Caki2 (cell line): ENCODE measurements at places on chromosomes 1 and 21.

DNA sequence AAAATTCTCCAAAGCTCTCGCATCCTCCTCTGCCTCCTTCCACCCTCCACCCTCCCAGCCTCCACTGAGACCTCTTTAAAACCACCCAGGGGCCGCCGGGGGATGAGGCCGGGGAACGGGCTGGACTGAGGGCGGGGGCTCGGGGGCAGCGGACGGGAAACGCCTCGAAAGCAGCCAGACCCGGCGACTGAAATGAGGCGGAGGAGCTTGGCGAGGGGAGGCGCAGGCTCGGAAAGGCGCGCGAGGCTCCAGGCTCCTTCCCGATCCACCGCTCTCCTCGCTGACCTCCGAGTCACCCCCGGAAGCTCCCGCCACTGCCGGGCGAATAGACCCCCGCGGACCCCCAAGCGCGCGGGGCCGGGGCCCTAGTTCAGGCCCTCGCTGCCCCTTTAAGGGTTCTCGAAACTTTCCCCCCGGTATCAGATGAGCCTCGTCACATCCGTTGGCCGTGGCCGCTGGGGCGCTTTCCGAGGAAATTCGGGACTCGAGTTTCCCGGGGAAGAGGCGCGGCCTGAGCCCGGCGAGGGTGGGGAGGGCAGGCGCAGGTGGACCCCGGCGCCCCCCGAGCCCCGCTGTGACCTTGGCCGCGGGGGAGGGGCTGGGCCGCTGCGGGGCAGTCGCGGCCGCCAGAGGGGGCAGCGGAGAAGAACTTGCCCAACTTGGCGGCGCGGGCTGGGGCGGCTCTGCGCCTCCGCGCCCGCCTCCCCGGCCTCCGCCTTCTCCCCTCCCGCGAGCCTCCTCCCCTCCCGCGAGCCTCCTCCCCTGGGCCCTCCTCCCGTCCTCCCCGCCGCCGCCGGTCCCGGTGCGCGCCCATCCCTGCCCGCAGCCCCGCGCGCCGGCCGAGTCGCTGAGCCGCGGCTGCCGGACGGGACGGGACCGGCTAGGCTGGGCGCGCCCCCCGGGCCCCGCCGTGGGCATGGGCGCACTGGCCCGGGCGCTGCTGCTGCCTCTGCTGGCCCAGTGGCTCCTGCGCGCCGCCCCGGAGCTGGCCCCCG lies at the start of gene BACE2:
TSS of gene BACE2 (plus strand) at position 813 of the 995 bp plus-strand sequence. CDS start at position 917, 104 bp downstream.
- DNase-seq = peak; percentile 74

GRCh38 chr1:202835548-202836072 lies 24.9 kb downstream of the PCAT6 start:
- DNase-seq = no peak

DNA sequence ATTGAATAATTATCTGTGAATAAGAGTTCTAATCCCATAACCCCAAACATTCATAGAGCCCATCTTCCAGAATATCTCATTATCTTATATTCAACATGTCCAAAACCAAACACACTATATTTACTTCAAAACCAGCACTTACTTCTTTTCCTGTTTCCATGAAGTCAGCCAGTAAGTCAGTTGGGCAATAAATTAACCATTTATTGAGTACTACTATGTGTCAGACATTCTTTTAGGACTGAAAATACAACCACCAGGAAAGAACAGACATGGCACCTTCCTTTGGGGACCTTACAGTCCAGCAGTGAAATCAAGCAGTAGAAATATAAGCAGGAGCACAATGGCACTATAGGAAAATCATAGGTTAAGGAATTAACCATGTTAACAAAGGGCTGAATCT lies 8.8 kb downstream of the AK5 start:
- DNase-seq = no peak

DNA sequence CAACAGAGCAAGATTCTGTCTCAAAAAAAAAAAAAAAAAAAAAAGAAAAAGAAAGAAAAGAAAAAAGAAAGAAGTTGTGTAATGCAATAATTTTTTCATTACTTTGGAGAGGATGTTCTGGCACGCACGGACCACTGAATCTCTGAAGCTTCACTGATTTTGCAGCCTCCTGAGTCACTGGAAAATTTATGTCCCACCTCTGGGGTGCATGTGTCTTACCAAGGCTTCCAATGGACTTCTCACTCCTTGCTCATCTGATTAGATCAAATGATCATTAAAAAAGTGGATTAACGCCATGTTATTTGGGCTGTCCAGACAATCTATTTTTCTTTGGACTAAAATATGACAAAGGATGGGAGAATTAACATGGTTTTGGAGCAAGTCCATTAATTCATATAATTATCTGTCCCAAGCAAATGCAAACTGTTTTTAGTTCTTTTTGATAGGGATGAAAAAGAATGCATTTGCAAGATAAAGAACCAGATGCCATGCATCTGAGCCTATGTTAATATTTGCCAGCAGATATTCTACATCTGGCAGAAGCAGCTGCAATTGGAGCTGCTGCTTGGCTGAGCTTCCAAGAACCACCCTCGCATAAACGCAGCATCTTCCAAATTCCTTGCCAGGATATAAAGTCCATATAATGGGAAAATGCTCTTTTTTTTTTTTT lies 10.1 kb upstream of the MAP1LC3C start:
- DNase-seq = no peak

DNA sequence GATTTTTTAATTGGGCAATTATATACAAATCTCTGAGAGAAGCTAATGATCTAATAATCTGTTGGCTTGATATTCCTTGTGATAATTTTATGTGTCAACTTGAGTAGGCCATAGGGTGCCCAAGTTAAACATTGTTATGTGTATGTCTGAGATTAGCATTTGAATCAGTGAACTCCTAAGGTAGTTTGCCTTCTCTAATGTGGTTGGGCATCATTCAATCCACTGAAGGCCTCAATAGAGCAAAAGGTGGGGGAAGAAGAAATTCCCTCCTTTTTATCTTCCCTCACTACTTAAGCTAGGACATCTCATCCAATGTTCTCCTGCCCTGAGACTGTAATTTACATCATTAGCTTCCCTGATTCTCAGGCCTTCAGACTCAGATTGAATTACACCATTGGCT lies 394.5 kb downstream of the LMO4 start:
- no peak for DNase-seq

DNA sequence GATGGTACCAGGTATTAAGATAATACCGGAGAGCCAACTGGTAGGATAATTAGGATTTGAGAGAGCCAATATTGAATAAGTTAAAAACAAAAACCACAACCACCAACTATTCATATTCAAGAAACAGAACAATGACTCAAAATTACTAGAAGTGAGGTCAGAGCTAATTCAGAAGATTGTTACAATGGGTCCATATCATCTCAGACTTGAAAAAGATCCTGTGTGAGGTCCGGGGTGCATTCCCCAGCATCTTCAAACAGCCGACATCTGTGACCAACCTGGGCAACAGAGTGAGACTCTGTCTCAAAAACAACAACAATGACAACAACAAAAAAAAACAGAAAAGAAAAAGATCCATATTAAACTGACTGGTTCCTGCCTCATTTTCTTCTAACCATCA lies 18.6 kb downstream of the AK2 start:
- DNase-seq = no peak

DNA sequence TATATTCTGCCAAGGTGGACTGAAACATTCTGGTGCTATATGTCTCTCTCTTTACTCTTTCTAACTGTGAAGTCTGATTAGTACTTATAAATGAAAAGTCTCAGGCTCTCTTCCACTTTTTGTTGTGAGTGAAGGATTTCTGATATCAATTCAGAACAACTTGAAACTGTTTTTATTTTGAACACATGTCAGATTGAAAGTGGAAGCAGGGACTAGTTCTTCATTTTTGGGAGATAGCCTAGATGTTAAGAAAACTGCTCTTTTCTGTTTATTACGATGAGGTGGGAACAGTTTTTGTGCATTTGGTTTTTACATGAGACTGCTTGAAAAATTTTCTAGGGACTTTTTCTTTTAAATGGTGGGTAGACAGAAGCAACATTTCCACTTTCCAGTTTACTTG lies 14.5 kb upstream of the GBP3 start:
- no peak for DNase-seq

- DNase-seq = no peak
Observed at GRCh38 chr1:211705467-211706091, 30.2 kb upstream of the NEK2 start.

GRCh38 chr1:60589916-60590315 lies 492.4 kb upstream of the NFIA start:
- no peak for DNase-seq

DNA sequence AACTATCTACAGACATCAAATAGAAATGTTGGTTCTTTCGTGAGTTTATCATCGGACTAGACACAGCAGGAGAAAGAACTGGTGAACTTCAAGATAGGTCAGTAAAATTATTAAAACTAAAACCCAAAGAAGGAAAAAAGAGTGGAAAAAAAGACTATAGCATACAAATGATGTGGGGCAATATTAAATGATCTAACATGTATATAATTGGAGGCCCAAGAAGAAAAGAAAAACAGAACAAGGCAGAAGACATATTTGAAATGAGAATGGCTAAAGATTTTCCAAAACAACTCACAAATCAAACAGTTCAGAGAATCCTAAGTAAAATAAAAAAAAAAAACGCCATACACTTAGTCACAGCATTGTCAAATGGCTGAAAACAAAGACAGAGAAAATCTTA lies 101.8 kb downstream of the PCNX2 start:
- DNase-seq = no peak

DNA sequence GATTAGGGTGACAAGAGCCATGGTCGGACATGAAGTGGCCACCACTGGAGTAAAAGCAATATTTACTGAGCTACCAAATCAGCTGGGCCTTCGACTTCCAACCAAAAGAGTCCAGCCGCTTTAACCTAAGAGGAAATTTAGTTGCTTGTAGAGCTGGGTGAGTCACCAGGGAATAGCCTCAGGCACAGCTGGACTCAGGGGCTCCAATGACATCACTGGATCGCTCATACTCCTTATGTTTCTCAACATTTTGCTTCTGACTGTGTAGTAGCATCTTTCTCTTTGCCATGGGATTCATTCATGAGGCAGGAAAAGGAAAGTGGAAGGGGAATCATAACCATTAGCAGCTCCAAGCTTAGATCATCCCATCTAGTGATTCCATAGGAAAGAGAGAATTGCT lies 664.4 kb downstream of the MATN1 start:
- peak; percentile 47 for DNase-seq

DNA sequence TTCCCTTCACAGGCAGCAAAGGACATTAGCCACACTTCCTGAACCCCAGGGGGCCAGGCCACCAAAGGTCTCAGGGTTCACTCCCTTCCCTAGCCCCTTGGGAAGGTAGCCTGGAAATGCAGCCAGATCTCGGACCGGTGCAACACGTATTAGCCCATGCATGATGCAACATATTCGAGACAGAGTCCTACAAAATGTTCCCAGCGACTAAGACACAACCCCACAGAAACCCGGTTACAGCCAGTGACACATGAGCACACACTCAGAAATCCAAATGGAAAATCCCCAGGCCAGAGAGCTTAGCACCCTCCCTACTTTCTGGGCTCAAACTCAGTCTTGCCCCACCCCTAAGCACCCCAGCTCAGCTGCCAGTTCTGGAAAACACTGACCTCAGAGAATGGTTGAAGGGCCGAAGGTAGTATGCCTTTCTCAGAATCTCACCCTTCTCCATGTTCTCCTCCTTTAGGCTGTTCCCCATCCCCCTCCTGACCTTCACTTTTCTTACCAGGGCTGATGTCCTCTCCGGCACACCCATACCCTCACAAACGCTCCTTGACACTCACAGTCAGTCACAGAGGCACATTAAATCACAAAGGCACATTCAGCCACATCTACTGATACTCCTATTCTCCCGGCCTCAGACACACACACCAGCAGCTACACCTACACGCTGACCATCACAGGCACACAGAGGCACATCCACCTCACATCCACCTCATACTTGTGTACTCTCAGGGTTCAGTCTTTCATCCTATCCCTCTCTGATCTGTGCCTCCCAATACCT lies at the start of gene TSPAN1:
TSS of gene TSPAN1 (plus strand) at position 640 of the 784 bp plus-strand sequence. CDS start 6,021 bp downstream, outside the sequence.
- DNase-seq = no peak

GRCh38 chr1:41977326-41977725 lies 58.6 kb upstream of the HIVEP3 start:
- DNase-seq = no peak

DNA sequence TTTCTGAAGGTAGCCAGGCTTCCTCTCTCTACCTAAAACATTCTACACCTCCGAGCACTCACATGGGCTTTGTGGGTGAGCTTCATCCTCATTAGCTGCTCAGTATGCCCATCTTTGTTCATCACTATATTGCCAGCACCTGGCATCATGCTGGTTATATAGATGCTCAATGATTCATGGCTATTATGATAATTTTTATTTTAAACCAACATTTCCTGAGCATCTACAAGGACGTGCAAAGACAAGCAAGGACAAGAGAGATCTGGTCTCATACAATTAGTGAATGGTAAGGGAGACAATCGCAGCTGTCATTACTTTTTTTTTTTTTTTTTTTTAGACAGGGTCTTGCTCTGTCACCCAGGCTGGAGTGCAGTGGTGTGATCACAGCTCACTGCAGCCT lies 11.3 kb upstream of the QSOX1 start:
- no peak for DNase-seq

DNA sequence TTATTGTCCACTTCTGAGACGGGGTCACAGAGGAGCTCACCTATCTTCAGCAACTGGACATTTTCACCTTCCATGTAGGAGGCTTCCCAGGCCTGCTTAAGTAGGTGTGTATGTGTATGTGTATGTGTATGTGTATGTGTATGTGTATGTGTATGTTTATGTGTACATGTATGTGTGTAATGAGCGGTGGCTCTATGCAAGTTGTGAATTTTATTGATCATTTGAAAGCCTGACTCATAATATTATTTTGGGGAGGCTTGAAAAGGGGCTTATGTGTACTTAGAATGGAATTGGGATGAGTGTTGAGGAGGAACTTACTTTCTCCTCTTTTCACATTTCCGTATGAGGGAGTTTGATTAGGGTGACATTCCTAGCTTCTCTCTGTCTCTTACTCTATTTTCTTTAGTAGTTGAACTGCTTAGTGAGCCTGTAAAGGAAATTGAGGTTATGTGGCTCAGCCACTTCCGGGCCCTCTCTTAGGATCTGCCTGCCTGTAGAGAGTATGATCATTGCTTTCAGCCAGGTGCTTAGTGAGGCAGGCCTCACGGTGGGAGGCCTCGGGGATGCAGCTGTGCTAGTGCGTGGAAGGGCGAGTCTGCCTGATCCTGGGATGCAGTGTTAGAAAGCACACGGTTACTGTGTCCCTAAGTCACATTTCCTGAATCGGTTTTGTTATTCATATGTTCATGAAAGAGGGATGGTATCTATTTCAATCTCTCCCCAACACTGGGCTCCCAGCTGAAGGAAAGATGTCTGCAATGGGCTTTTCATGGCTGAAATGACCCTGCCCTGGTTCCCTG lies 61.0 kb downstream of the IER5 start:
- DNase-seq = no peak

DNA sequence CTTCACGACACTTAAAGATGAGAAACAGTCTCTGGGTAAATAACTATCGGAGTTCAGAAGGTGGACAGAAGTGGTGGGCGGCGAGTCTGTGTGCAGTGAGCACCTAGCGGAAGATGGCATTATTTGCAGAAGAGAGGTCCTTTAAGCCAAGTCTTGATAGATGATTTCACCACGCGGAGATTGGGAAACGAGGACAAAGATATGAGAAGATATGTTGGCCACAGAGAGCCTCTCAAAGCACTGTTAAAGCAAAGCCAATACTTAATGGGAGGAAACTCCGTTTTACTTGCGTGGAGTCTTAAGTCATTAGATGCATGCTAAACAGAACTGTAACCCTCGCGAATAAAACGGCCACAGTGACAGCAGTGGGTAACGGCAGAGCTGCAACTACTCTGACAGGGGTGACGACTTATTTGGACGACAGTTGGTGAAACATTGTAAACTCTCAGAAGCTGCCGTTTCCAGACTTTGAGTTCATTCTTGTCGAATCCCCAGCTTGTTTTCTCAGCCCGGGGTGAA lies 577 bp upstream of the CEP350 start:
- no peak for DNase-seq

- DNase-seq = no peak
Observed at GRCh38 chr1:79903321-79903720, 896.8 kb upstream of the ADGRL4 start.

- DNase-seq = no peak
Observed at GRCh38 chr1:152344438-152344837, 15.4 kb downstream of the FLG2 start.
